ENCODE measurements at places on chromosomes 1 and 21.

DNA sequence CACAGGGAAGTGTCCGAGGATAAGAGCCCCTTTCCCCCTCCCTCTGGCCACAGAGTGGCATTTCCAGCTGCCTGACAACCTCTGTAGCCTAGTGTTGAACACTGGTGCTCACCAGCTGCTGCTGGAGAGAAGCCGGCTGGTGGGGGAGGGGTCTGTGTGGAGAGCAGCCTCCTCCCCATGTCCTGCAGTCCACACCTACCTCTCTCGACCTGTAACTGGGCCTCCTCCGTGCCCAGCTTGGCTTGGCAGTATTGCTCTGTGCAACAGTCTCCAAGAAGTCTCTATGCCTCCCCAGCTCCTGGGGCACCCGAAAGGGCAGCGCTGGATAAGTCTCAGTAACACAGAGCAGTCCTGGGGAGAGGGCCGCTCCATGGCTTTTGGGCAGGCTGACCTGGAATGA, 17.0 kb downstream of the PAPPA2 start:
- peak; percentile 25 for DNase-seq

GRCh38 chr1:38018864-38019343, 6.4 kb downstream of the UTP11 start:
- DNase-seq: no peak

DNA sequence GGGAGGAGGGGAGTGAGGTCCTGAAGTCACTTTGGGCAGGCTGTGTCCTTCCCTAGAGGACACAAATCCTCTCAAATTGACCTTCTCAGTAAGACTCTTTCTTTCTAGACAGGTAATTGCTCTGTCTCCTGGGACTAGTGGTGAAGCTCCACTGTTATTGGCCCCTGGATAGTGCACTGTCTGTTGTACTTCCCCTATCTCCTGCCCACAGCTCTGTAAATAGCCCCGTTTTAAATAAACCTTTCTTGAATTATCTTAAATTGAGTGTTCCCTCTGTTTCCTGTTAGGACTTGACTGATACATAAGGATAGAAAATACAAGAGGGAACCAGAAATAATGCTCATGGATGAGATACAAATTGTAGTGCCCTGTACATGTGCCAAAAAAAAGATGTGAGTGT, 229.5 kb upstream of the USP24 start:
- no peak for DNase-seq

DNA sequence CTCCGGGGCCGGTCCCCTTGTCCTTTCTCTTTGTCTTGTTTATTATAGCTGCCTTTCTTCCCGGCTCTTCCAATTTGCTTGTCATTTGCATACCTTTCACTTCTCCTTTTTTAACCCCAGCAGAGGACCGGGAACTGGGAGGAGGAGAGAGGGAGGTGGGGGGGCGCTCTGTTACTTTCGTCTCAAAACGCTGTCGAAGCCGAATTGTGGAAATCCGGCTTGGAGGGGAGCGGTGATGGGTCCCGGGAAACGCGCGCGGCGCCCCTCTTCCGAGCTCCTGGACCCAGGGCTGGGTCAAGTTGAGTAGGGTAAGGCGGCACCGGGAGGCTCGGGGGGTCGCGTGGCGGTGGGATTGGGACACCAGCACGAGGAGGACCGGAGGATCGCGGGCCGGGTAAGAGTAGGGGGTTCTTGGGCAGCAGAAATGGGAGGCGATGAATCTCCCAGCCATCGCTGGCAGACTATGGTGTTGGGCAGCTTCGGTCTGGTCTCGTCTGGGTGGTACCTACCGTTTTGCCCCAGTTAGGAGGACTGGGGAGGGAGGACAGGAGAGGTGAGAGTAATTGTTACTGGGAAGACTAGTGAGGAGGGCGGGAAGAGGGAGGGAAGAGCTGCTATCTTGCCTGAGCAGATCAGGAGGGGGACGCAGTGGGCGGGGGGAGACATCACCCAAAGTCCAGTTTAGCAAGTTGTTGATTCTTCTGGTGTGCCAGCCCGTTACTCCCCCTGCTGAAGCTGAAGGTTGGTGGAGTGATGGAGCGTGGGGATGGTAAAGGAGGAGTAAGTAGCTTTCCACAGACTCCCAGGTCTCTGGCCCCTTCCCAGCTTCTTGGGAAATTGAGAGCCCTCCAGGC, 1.5 kb downstream of the PROX1 start:
- DNase-seq: peak; percentile 49

DNA sequence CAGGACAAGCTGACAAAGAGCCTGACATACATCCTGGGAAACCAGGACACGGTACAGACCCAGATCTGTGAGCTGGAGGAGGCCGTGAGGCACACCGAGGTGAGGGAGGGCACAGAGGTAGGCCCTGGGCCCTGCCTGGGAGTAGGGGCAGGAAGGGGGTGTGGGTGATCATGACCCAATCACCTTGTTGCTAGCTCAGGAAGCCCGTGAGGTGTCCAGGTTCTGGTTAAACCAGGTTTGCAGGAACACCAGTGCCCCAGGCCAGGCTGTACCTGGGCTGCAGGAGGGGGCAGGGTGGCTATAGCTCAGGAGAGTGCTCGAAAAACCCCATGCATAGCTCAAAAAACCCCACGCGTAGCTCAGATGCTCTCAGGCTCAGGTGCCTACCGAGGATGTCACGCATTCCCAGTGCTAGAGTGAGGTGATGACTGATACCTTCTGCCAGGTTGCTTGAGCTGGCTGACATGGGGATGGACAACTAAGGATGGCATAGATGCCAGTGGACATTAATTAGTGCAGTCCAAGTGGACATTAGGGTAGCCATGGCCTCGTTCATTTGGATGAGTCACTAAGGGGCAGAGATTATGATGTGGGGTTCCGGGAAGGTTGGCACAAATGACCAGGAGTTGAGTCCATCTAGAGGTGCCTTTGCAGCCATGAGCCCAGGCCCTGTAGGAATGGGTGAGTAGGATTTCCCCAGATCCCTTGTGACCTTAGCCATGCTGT, 3.7 kb downstream of the TRIM46 start:
- DNase-seq: peak; percentile 71

DNA sequence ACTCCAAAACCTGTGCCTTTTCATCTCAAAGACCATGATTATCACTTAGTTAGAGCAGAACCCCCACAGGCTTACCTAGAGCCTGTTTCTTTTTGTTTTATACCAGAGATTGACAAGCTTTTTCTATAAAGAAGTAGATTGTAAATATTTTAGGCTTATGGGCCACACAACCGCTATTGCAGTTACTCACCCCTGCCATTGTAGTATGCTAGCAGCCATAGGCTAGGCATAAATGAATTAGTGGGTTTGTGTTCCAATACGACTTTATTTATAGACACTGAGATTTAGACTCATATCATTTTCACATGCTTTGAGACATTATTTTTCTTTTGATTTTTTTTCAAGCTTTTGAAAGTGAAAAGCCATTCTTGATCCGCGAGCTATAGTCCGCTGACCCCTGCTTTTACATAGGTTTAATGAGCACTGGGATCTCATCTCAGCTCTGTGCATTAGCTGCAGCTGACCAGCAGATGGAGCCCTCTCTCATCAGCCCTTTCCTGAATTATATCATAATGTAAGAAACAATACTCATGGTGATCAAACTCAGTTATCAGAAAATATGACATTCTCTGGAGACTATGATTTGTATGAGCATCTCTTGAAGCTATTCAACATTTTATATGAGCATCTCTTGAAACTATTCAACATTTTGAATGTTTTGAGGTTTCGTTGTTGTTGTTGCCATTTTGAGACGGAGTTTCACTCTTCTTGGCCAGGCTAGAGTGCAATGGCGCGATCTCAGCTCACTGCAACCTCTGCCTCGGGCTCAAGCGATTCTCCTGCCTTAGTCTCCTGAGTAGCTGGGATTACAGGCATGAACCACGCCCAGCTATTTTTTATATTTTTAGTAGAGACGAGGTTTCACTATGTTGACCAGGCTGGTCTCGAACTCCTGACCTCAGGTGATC, 111.9 kb upstream of the L1TD1 start:
- peak; percentile 52 for DNase-seq

- no peak for DNase-seq
Observed at GRCh38 chr1:46153228-46153627, 20.8 kb upstream of the PIK3R3 start.

- peak; percentile 91 for DNase-seq
Observed at GRCh38 chr1:227318853-227319607, 738 bp upstream of the CDC42BPA start.

DNA sequence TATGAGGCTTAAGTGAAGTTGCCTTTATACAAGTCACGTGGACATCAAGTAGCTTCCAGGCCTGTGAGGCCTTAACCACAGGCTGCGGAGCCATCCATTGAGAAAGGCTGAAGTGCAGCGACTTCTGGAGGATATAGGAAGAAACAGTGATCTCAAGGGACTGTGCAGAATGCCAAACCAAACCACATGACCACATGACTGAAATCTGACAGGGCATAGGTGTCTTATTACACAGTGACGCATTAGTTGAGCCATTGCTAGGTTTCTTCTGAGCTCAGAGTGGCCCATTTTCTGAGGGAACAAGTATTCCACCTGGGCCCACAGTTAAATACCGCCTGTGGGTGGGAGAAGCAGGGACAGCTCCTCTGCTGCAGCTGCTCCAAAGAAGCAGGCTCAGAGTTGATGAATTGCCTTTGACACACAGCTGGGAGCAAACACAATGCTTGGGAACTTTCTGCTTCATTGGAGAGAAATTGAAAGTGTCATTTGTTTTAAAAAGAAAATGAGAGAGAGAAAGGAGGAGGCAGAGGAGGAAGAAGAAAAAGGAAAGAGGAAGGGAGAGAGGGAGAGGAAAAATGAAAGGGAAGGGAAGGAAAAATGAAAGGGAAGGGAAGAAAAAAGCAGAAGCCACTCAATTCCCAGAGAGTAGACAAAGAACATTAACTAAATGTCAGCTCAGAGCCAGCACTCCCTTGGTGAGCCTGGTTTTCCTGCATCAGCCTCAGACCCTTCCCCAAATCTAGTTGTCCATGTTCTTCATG, 94.4 kb downstream of the COLGALT2 start:
- peak; percentile 87 for DNase-seq

GRCh38 chr1:228695015-228695955, 40.0 kb upstream of the RHOU start:
- DNase-seq: no peak

DNA sequence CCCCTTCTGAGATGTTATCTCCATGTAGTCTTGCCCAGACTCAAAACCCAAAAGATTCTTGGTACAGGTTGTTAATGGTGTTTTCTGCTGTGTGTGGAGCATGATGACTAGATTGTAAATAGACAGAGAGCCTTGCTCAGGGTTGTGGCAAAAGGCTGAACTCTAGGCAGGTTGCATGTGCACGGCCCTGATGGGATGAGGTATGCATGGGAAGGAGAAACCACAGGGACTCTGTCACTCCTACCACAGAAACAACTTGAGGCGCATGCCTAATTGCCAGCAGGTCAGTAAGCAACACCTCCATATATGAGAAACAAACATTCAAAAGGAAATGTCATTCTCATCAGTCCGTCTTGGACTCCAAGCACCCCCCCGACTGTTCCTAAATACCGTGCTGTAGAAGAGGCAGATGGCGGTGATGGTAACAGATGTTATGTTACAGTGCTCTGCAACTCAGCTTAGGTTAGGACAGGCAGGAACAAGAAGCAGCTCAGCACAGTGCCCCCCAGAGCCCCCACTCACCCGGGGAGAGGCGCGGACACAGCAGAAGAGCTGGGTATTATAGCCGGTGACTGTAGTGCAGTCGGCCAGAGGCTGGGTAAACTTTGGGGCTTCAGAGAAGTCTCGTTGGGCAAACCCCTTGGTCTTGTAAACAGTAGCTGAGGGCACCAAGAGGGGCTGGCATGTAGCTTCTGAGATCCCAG, 10.9 kb downstream of the MYBPHL start:
- no peak for DNase-seq

DNA sequence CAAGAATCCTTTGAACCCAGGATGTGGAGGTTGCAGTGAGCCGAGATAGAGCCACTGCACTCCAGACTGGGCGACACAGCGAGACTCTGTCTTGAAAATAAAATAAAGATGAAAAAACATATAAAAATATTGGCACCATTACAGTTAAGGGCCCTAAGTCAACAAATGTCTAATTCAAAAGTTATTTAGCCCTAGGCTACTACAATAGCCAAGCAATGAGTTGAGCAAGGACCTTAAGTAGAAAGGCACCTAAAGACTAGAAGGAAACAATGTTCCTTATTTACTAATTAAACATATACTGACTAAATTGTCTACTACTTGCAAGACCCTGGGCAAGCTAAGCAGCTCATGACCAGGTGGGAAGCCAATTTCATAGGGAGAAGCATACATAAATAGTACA, 4.1 kb downstream of the PIK3R3 start:
- DNase-seq: no peak

GRCh38 chr1:29393451-29393826, 157.1 kb downstream of the PTPRU start:
- DNase-seq: no peak

Measured in ELF-1 (cell line).